ENCODE measurements at places on chromosomes 11 and 22. TPM values are rescaled to one million over a fixed set of nuclear protein-coding genes. Genes with fewer than 3 reads are reported as not detected.

DNA sequence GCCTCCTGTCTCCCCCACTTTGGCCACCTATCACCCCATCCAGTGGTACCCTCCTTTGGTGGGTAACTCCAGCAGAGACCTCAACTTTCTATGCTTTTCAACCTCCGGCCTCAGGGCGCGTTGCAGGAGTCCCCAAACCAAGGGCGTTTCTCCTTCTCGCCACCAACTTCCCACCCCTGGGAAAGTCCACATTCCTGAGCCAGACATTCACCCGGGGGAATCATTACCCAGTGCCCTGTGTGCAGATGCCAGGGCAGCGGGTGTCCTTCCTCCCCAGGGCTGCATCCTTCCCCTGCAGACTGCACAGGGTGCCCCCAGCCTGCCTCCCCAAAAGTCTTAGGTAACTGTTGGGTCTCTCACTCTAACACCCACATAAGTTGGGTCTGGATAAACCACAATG is 26.4 kb downstream of the MYEOV start:
- DNase-seq: no peak

DNA sequence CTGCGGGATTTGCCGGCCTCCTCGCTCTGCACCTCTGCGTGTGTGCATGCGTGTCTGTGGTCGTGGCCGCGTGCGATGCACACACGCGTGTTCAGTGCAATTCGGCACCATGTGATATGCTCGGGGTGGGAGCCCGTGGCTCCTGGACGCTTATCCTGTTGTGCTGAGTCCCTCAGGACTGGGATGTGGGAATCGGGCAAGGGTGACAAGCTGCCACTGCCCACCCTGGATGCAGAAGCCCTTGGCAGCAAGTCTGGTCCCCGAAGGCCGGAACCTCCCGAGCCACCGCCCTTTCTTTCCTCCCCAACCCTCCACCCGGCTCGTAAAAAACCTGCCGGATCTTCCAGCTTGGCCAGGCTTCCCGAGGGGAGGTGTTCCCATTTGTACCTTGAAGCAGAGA is 128.2 kb downstream of the PHF21B start:
- no peak for DNase-seq

GRCh38 chr11:45163956-45164575 is 17.6 kb downstream of the PRDM11 start:
- DNase-seq: no peak

GRCh38 chr11:117949062-117949461 is 19.9 kb upstream of the TMPRSS13 start:
- DNase-seq: no peak

DNA sequence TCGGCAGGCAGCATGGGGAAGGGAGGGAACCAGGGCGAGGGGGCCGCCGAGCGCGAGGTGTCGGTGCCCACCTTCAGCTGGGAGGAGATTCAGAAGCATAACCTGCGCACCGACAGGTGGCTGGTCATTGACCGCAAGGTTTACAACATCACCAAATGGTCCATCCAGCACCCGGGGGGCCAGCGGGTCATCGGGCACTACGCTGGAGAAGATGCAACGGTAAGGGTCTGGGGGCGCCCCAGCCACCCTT is 204 bp downstream of the FADS2 start:
- no peak for DNase-seq

- DNase-seq: no peak
These were observed 1.6 kb upstream of the DNAL4 start for GRCh38 chr22:38795569-38795968.

DNA sequence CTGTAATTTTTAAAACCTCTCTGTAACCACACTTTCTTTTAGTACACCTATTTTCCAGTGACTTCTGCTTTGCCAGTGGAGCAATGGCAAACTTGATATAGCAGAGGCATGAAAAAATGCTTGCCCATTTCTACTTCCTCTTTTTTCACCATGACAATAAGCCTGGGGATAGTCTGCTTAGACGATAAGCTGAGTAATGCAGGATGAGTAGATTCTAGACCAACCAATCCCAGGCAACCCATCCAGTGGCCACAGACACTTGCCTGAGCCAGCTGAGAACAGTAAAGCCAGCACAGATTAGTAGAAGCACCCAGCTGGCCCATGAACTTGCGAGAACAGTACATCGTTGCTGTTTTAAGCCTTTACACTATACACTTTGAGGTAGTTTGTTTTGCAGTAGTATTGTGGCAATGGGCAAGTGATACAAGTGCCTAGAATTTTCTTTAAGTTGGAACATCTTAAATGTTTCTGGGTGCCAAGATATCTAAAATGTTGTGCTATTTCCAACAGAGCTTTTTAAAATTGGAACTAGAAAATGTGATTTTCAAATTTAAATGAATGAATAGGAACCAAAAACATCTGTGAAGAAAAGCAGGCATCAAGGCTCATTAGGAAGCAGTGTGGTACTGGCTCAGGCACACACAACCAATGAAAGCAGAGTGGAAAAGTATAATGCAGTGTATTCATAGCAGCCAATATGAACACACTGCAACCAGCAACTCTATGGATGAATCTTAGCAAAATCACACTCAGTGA is 37.7 kb downstream of the DDI1 start:
- no peak for DNase-seq

- no peak for DNase-seq
These were observed 167.0 kb downstream of the LDLRAD3 start for GRCh38 chr11:36110668-36111410.

DNA sequence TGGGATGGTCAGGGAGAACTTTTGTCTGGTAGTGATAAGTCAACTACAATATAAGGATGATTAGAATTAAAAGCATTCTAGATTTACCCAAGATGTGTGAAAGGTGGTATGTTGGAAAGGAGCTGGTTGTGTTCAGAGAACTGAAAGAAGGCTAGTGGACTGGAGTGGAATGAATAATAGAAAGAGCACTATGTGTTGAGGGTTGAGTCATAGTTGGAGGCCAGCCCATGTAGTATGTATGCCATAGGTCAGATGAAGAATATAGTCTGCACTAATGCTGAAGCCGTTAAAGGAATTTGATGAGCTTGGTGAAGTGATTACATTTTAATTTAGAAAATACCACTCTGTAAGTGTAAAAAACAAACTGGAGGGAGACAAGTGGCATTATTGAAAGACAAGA is 514.1 kb downstream of the CNTN5 start:
- no peak for DNase-seq

DNA sequence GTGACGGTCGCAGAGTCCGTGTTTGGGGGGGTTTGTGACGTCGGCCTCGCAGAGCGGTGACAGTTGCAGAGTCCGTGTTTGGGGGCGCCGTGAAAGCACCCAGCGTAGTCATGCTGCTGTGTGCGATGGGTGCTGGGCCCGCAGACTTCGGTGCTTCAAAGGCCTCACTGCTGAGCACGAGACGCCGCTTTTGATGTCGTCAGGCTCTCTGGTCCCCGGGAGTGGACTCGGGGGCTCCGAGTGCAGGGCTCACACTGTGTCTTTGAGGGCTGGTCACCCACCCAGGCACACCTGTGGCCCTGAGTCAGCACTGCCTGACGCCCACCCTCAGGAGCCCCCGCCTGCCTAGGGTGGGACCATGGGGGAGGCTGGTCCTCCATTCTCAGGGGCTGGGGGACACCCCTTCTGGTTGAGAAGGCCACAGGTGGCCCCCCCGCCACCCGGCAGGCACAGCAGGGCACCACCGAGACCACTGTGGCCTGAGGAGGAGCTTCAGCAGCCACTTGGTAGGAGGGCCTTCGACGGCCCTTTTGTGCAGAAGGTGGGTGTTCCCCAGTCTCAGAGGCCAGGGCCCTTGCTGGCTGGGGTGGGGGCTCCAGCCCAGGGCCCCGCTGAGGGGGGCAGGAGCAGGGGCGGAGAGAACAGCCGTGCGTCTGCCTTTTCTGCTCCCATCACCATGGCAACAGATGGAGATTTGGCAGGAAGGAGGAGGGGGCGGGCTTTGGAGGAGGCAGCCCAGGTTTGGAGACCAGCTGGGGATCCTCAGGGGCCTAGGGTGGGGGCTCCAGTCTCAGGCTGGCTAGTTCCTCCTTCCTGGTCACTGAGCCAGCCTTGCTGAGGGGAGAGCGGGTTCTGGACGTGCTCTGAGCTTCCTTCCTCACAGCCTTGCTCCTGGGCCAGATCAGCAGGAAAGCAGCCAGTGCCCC is 20.9 kb downstream of the BRSK2 start:
- peak; percentile 73 for DNase-seq

DNA sequence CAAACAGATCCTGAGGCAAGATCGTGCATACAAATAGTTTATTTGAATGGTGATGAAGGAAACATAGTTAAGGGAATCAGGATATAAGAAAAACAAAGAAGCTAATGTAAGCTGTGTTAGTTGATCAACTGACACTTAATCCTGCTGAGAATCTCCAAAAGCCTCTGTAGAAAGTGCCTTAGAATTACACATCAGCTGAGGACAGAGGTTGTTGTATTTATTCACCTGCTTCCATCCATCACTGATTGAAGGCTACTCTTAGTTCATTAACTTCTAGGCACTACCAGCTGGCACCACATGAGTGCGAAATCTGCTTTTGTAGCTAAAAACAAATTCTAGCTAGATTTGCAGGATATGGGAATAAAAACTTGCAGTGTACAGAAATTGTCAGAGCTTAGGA is 1082.0 kb upstream of the CNTN5 start:
- DNase-seq: no peak

DNA sequence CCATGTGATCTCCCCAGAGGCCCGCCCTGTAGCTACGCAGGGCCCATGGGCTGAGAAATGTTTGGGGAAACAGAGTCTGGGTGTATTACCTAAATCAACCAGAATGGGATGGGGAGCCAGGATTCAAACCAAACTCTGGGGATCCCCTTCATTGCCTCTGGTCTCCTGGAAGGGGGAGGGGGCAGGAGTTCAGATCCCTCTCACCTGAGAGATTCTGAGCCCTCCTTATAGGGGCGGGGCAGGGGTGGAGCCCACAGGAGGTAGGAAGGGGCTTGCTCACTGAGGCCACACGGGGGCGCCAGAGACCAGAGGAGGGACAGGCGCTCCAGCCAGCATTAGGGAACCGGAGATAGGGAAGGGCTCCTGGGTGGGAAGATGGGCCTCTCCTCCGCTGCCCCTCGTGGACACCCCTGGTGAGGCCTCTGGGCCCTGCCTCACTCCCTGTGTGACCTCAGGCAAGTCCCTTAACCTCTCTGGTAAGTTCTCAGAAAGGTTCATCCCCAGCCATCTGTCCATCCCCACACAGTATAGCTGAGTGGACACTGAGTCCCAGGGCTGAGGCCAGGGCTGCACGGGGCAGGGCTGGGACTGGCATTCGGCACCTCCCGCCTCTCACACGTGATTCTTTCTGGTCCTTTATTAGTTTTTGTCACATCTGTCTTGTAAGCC is 2.7 kb upstream of the CDC42BPG start:
- peak; percentile 79 for DNase-seq

DNA sequence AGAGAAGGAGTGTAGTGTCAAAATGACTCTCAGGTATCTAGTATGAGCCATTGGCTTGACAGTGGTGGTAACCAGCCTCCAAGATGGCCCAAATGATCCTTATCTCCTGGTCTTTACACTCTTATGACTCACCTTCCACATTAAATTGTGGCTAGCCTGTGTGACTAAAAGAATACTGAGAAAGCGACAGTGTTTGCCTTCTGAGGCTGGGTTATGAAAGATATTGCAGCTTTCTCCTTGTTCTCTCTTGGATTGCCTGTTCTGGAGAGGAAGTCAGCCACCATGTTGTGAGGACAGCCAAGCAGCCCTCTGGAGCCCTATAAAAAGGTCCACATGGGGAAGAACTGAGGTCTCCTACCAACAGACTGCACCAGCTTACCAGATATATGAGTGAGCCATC is 15.8 kb downstream of the C11orf71 start:
- no peak for DNase-seq

DNA sequence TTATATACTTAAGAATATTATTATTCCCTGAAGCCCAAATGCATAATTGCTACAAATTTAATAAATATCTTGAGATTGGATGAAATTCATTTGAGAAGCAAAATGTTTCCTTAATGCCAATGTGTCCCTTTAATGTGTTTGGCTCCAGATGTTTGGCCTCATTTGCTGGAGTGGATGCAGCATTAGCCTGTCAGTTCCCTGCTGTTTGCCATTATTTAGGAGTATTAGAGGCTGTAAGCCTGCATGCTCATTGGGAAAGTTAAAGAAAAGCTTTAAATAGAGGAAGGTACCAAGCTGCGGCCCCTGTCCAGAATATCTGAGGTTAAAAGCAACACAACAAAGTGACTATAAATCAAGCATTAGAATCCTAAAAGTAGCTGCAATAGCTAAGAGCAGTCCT is 54.8 kb upstream of the PITPNB start:
- DNase-seq: no peak

GRCh38 chr11:119320776-119321524 is 4.0 kb upstream of the MCAM start:
- no peak for DNase-seq

- no peak for DNase-seq
These were observed 49.0 kb upstream of the TTC12 start for GRCh38 chr11:113265362-113265761.

DNA sequence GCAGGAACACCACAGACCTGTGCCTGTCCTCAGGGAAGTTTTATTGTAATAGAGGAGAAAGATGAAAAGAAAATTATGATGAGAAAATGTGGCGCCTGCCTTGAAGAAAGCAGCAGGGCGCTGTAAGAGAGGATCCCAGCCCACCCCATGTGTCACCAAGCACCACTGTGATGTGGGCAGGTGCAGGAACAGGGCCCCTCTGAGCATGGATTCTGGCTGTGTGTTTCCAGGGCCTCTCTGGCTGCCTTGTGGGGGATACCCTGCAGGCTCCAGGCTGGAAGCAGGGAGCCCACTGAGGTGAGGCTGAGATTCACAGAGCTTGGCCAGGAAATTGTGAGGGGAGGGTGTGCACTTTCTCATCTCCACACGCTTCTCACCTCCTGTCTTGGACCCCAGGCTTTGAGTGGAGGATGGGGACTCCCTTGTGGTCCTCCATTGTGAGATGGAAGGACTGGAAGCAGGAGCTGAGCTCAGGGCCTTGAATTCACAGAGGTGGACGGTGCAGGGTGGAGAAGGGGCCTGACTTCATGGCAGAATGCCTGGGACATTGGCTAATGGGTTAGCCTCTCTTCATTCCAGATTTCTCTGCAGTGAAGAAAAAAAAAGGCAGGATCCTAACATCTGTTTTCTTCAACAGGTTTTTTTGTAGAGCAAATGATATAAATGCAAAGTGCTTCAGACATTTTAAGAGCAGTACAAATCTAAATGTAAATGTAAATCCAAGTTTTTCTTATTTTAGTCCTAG is 246.6 kb upstream of the B3GAT1 start:
- no peak for DNase-seq

The CNIH2 gene
- total RNA-seq: 1.1 TPM

The PAMR1 gene
- 179 TPM for total RNA-seq

The RCOR2 gene
- total RNA-seq: 1.9 TPM

The CLDN5 gene
- total RNA-seq: 49.3 TPM

The OR8G1 gene
- total RNA-seq: not detected

Data from urinary bladder (tissue), 4 donors.